Suprapubic skin (tissue), 4 donors: ENCODE measurements at places on chromosomes 11 and 22. TPM values are rescaled to one million over a fixed set of nuclear protein-coding genes. Genes with fewer than 3 reads are reported as not detected.

Gene KCTD14
- total RNA-seq, result 3.7 TPM

Gene CREB3L1
- 2.3 TPM for total RNA-seq

Gene PACSIN3
- total RNA-seq, result 48.3 TPM

Gene MYBPC3
- 0.57 TPM for total RNA-seq

Gene RTN4RL2
- 4.8 TPM for total RNA-seq

Gene SLC22A6
- total RNA-seq, result not detected

Gene OTOG
- not detected for total RNA-seq

Gene GAS2
- total RNA-seq, result 3.8 TPM

Gene HORMAD2
- not detected for total RNA-seq

- no peak for DNase-seq
- H3K4me3 ChIP-seq, result no peak overlapping the region
- H3K27ac ChIP-seq, result no peak overlapping the region
- H3K27me3 ChIP-seq, result no peaks in the 10 kb centered on the region
- no peaks in the 10 kb centered on the region for H3K36me3 ChIP-seq
These were observed 54.4 kb downstream of the NARS2 start for GRCh38 chr11:78520230-78520629.

- DNase-seq, result no peak
- no peak overlapping the region for H3K27ac ChIP-seq
- H3K4me1 ChIP-seq, result peaks cover 8% of the 10 kb centered on the region
- H3K4me3 ChIP-seq, result no peak overlapping the region
These were observed 39.4 kb downstream of the SIK3 start for GRCh38 chr11:117058761-117059261.

GRCh38 chr22:28802595-28803123, 2.3 kb upstream of the XBP1 start:
- DNase-seq, result no peak
- H3K36me3 ChIP-seq, result no peaks in the 10 kb centered on the region
- no peaks in the 10 kb centered on the region for H3K27me3 ChIP-seq

GRCh38 chr22:46984751-46985506, 222.5 kb downstream of the TBC1D22A start:
- no peak overlapping the region for H3K4me3 ChIP-seq
- no peak overlapping the region for H3K27ac ChIP-seq
- peaks cover 3% of the 10 kb centered on the region for H3K36me3 ChIP-seq
- no peaks in the 10 kb centered on the region for H3K27me3 ChIP-seq
- peak; percentile 61 for DNase-seq
- H3K4me1 ChIP-seq, result peaks cover 10% of the 10 kb centered on the region

DNA sequence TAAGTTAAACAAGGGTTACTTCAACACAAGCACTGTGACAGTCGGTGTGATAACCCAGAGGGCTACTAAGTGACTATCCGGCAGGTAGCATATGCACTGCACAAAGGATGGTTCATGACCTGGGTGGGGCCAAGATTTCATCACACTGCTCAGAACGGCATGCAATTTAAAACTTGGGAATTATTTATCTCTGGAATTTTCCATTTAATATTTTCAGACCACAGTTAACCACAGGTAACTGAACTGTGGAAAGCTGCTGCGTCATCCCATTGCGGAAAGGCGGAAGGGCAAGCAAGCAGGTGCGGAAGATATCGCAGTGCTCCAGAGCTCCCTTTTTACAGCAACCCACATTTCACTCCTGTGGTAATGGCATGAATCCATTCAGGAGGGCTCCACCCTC, 540.8 kb downstream of the INSC start:
- H3K36me3 ChIP-seq, result no peaks in the 10 kb centered on the region
- H3K4me3 ChIP-seq, result no peak overlapping the region
- no peak for DNase-seq
- peaks cover 5% of the 10 kb centered on the region for H3K4me1 ChIP-seq

DNA sequence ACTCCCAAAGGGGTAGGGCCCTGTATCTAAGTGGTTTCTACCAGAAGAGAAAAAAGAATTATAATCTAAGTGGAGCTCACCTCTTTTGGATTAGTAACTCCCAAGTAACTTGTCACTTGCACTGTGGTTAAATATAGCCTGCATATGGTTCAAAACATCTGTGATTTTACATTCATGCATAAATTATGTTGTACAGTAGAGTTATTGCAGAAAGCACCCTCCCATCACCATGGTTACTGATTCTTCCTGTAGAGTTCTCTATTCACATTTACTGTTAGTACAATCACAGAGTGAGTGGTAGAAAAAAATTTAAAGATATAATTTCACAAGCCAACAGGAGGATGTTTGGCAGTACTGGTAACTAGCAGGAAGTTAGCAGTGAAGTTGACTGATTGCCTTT, 80.4 kb downstream of the LRRC4C start:
- no peaks in the 10 kb centered on the region for H3K27me3 ChIP-seq
- DNase-seq, result no peak
- H3K36me3 ChIP-seq, result no peaks in the 10 kb centered on the region
- H3K27ac ChIP-seq, result no peak overlapping the region
- H3K4me3 ChIP-seq, result no peak overlapping the region
- no peaks in the 10 kb centered on the region for H3K4me1 ChIP-seq

GRCh38 chr11:86637988-86638387, 34.4 kb downstream of the ME3 start:
- no peak overlapping the region for H3K4me3 ChIP-seq
- H3K36me3 ChIP-seq, result no peaks in the 10 kb centered on the region
- H3K27ac ChIP-seq, result no peak overlapping the region
- no peak for DNase-seq
- no peaks in the 10 kb centered on the region for H3K27me3 ChIP-seq

GRCh38 chr11:19595840-19596751, 116.5 kb upstream of the NAV2 start:
- DNase-seq, result no peak
- H3K4me3 ChIP-seq, result no peak overlapping the region
- peaks cover 11% of the 10 kb centered on the region for H3K4me1 ChIP-seq
- H3K27me3 ChIP-seq, result no peaks in the 10 kb centered on the region
- no peaks in the 10 kb centered on the region for H3K36me3 ChIP-seq
- H3K27ac ChIP-seq, result peak overlapping the region; percentile 85

DNA sequence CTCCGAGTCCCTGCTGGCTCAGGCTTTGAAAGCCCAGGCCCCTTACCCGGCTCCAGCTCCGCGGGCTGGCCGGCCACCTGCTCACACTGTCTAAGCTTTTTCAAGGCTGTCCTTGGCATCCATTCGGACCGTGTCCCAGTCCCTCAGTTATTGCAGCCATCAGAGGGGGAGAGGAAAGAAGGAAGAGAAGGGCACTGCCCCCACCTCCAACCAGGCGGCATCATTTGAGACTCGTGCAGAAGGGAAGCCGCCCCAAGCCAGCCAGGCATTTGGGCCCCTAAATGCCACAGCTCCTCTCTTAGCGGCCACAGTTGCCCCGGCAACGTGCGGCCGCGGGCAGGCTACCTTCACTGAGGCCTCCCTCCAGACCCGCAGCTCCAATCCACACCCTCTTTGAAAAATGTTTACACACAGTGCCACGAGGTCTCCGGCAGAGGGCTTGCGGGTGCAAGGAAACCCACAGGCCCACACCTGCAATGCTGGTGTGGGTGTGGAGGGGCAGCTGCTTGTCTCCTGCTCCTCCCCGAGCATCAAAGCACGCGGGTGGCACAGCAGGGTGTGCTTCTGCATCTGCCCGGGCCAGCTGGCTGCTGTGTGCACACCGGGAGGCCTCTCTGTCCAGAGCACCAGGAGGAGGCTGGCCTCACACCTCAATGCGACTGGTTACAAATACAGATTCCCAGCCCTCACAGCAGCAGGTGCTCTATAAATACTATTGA, 124.4 kb downstream of the CTTN start:
- H3K36me3 ChIP-seq, result no peaks in the 10 kb centered on the region
- H3K27ac ChIP-seq, result no peak overlapping the region
- DNase-seq, result no peak
- no peak overlapping the region for H3K4me3 ChIP-seq
- peaks cover 10% of the 10 kb centered on the region for H3K4me1 ChIP-seq

- peaks cover 36% of the 10 kb centered on the region for H3K27me3 ChIP-seq
- peaks cover 7% of the 10 kb centered on the region for H3K4me1 ChIP-seq
- H3K4me3 ChIP-seq, result no peak overlapping the region
These were observed 22.5 kb upstream of the MPPED1 start for GRCh38 chr22:43389227-43389836.

GRCh38 chr11:111324277-111324720, 26.0 kb downstream of the POU2AF3 start:
- no peak overlapping the region for H3K27ac ChIP-seq
- DNase-seq, result no peak
- no peaks in the 10 kb centered on the region for H3K36me3 ChIP-seq
- H3K27me3 ChIP-seq, result peaks cover 2% of the 10 kb centered on the region

DNA sequence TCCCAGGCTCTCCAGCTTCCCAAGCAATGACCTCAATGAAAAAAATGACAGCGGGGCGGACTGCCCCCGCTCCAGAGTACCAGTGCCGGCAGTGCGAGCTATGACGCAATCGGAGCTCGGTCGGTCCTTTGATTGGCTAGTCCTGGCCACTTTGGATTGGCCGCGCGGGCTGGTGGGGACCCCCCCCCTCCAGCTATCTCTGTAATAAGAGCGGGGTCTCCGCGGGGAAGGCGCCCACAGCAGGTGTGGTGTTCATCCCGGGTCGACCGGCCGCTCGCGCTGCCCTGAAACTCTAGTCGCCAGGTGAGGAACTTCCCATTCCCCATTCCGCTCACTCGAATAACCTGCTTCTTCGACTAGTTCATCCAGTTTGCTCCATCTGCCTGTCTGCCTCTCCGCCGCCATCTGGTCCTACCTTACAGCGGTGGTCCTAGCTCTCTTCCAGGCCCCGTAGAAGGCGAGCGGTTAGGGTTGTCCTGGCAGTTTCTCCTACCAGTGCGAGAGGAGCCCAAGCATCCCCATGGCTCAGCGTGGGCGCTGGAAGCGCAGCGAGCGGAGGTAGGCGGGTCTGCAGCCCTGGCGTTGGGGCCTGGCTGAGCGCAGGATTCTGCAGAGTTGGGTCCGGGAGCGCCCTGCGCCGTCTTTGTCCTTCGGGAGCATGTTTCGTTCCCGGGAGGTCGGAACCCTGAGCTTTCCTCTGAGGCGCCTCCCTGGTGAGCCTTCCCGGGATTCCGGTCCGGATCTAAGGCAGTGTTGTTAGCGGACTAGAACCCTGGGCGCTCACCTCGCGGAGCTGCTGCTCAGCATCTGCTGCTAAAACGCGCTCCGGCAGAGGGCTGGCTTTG, at the start of gene CALCB:
TSS of gene CALCB (plus strand) at position 233 of the 845 bp plus-strand sequence. CDS start 1,126 bp downstream, outside the sequence.
- DNase-seq, result no peak
- H3K4me3 ChIP-seq, result peak within 1 kb of the TSS; percentile 28
- no peak within 1 kb of the TSS for H3K27ac ChIP-seq
- peaks cover 18% of the 10 kb centered on the region for H3K4me1 ChIP-seq
- H3K36me3 ChIP-seq, result no peaks in the 10 kb centered on the region
- H3K27me3 ChIP-seq, result peaks cover 51% of the 10 kb centered on the region

- H3K4me1 ChIP-seq, result no peaks in the 10 kb centered on the region
- H3K4me3 ChIP-seq, result no peak overlapping the region
- H3K36me3 ChIP-seq, result no peaks in the 10 kb centered on the region
These were observed 533.5 kb downstream of the BUD13 start for GRCh38 chr11:116239247-116239646.

GRCh38 chr11:41392596-41392995, 66.9 kb downstream of the LRRC4C start:
- no peak for DNase-seq
- no peak overlapping the region for H3K27ac ChIP-seq
- H3K4me3 ChIP-seq, result no peak overlapping the region
- H3K27me3 ChIP-seq, result no peaks in the 10 kb centered on the region
- H3K36me3 ChIP-seq, result no peaks in the 10 kb centered on the region

GRCh38 chr22:44325718-44326490, 13.2 kb upstream of the SHISAL1 start:
- DNase-seq, result no peak
- H3K4me1 ChIP-seq, result peaks cover 21% of the 10 kb centered on the region
- H3K27ac ChIP-seq, result peak overlapping the region; percentile 11
- H3K36me3 ChIP-seq, result no peaks in the 10 kb centered on the region
- peak overlapping the region; percentile 55 for H3K4me3 ChIP-seq
- peaks cover 39% of the 10 kb centered on the region for H3K27me3 ChIP-seq

- no peaks in the 10 kb centered on the region for H3K4me1 ChIP-seq
- no peak overlapping the region for H3K27ac ChIP-seq
- no peaks in the 10 kb centered on the region for H3K36me3 ChIP-seq
- DNase-seq, result no peak
- no peak overlapping the region for H3K4me3 ChIP-seq
These were observed 21.3 kb upstream of the CACNG2 start for GRCh38 chr22:36724836-36725235.

GRCh38 chr22:50136581-50137015, 33.9 kb upstream of the PANX2 start:
- DNase-seq, result no peak
- H3K36me3 ChIP-seq, result no peaks in the 10 kb centered on the region
- H3K4me1 ChIP-seq, result peaks cover 6% of the 10 kb centered on the region
- H3K27me3 ChIP-seq, result no peaks in the 10 kb centered on the region
- no peak overlapping the region for H3K27ac ChIP-seq

DNA sequence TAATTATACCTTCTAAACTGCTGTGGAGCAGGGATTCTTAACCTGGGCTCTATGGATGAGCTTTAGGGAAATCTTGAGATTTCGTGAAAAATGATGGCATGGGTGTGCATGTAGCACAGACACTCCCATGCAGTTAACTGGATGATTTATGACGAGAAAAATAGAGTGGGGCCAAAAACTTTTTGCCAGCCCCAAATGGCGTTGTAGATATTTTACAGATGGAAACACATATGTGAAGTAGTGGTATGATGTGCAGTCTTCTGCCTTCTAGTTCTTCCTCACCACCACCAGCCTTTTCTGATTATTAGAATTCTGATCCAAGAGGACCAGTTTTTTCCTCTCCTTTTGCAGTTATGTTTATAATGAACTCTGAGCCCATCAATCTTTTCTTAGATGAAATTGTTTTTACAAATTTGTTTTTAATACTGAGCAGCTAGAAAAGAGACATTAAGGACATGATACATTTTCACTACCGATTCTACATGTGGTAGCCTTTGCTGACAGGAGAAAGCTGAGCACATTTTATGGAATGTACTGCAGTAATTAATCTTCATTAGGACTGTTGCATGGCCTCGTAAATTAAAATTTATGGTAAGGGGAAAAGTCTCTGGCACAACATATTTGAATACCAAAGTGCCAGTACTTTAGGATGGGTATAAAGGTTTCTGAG, 261.4 kb downstream of the DDX10 start:
- H3K4me3 ChIP-seq, result no peak overlapping the region
- no peaks in the 10 kb centered on the region for H3K27me3 ChIP-seq
- no peak overlapping the region for H3K27ac ChIP-seq
- no peaks in the 10 kb centered on the region for H3K4me1 ChIP-seq
- H3K36me3 ChIP-seq, result peaks cover 3% of the 10 kb centered on the region
- no peak for DNase-seq

DNA sequence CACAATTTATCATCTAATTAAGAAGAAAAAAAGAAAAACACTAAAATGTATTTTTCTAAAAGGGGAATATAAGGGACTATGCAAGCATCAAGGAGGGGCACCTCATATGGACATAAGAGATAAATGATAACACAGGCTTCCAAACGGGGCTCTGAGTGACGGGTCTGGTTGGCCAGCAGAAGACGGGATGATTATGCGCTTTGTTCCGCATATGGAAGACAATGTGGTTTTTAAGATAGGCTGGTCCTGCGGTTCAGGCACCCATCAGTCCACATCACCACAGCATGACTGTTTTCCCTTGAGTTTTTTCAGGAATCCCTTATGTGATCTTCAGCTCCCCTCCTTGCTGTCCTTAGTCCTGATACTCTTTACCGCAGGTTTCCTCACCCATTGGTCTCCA, 404.6 kb downstream of the OPCML start:
- no peaks in the 10 kb centered on the region for H3K36me3 ChIP-seq
- no peaks in the 10 kb centered on the region for H3K4me1 ChIP-seq
- no peak overlapping the region for H3K4me3 ChIP-seq
- peaks cover 19% of the 10 kb centered on the region for H3K27me3 ChIP-seq
- no peak for DNase-seq

GRCh38 chr22:44938886-44939285, 70.9 kb downstream of the PHF21B start:
- H3K27me3 ChIP-seq, result peaks cover 62% of the 10 kb centered on the region
- H3K4me3 ChIP-seq, result no peak overlapping the region
- H3K36me3 ChIP-seq, result no peaks in the 10 kb centered on the region
- no peak for DNase-seq
- H3K27ac ChIP-seq, result no peak overlapping the region
